ENCODE measurements at places on chromosomes 4 and X.

GRCh38 chr4:7529368-7530080, 94.8 kb upstream of the PSAPL1 start:
- no peak for DNase-seq

GRCh38 chr4:107349732-107350131, 313.6 kb upstream of the DKK2 start:
- DNase-seq = no peak

DNA sequence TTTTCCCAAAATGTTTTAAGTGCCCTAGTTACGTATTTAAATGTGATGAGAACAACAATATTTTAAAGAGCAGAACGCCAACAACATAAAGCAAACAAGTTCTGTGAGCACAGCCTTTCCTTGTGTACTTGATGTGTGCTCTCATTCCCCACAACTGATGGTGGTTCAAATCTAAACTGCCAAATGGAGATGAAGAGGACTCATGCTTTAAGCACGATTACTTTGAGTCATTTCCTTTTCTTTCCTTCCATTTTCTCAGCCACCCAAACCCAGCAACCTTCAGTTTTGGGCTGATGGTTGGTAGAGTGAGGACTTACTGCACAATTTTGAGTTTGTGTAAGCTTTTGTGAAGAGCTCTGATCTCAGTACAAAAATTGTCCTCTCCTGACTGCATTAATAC, 1.7 kb downstream of the NSD2 start:
- peak; percentile 86 for DNase-seq

DNA sequence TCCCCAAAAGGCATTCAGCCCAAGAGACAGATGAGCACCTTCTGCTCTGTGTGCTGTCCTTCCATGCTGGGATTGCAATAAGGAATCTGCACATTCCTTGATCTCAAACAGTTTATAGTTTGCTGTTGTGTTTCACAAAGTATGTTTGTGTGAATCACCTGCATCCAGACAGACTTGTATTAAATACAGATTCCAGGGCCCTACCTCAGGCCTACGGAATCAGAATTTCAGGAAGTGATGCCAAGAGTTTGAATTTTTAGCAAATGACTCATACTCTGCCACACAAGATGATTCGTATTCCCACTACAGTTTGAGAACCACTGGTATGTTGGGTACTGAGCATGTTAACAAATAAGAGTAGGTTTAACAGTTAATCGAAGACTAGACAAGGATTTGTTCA, 7.0 kb downstream of the VAMP7 start:
- DNase-seq = peak; percentile 80

- DNase-seq = peak; percentile 34
Observed at GRCh38 chr4:139684351-139684750, 18.7 kb downstream of the MGST2 start.

DNA sequence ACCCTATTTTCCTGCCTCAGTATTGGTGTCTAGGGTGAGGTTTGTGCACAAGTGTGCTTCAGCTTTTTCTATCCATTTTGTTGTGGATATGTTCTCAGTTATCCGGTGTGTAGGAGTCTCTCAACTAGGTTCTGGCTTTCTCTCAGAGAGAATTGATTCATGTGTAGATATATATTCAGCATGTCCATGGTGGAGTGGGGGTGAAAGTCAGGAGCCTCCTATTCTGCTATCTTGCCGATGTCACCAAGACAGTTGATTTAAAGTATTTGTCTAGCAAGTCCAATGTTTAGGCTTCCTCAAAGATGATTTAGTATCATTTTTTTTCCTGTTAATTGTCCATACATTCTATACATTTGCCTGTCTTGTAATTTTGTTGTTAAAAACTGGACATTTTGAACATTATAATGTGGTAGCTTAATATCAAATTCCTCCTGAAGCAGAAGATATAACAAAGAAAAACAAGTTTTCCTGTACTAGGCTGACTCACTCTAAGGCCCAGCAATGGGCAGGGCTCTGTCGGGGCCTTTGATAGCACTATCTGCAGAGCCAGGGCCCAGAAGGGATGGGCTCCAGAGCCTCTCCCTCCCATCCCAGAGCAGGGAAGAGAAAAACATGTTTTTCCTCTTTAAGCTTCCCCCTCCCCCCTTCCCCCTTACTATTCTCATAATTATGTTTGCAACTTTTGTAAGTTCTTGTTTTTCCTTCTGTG, 37.6 kb downstream of the GLUD2 start:
- no peak for DNase-seq

GRCh38 chr4:156481845-156482244, 489.8 kb downstream of the PDGFC start:
- no peak for DNase-seq

DNA sequence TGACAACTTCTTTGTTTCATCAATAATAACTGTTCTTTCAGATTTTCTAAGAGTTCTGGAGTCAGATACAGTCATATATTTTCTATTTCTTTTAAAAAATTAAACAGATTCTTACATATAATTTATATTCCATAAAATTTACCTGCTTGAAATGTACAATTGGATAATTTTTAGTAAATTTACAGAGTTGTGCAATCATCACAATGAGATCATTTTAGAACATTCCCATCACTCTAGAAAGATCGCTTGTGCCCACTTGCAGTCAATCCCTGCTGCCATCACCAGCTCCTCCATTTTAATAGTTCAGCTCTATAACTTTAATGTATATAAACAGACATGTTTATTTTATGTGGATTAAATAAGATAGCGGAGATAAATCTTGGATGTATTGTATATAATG, 29.6 kb upstream of the PRSS48 start:
- no peak for DNase-seq

GRCh38 chrX:153635788-153636668, 11.0 kb upstream of the DUSP9 start:
- peak; percentile 39 for DNase-seq

GRCh38 chr4:52995360-52996030, 133.4 kb downstream of the RASL11B start:
- peak; percentile 33 for DNase-seq

GRCh38 chr4:57668621-57669020, 558.4 kb upstream of the IGFBP7 start:
- DNase-seq = no peak

- DNase-seq = peak; percentile 19
Observed at GRCh38 chr4:146638786-146639505, at the start of gene POU4F2. Gene POU4F2, plus strand, starts transcription at chr4:146638893. Its CDS starts 248 bp downstream, at chr4:146639141.

DNA sequence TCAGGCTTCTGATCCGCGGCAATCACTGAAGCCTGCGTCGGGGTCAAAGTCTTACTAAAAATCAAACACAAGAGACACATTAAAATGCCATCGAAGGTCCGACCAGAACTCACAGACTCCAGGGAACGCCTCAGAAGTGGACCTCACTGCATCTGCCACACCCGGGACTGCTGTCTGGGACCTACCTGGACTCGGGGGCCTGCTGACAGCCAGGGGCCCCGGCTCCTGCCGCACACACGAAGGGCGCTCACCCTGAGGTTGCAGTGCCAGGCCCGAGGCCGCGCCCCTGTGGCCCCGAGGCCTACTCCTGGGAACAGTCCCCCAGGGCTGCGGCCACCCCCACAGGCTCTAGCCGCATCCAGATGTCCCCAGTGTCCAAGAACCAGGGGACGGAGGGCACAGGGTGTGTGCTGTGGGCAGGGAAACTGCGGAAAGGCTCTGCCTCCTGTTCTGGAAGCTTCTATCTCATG, 7.4 kb downstream of the CTBP1 start:
- DNase-seq = no peak

- no peak for DNase-seq
Observed at GRCh38 chr4:104210420-104210819, 284.3 kb downstream of the CXXC4 start.

- DNase-seq = peak; percentile 73
Observed at GRCh38 chr4:54384563-54384962, 155.5 kb downstream of the PDGFRA start.

GRCh38 chr4:1809754-1810502, 16.8 kb downstream of the FGFR3 start:
- peak; percentile 68 for DNase-seq

GRCh38 chr4:36056136-36056535, 188.2 kb downstream of the ARAP2 start:
- DNase-seq = no peak

GRCh38 chr4:93263166-93263565, 565.4 kb upstream of the ATOH1 start:
- no peak for DNase-seq

- DNase-seq = no peak
Observed at GRCh38 chr4:5922556-5922955, 29.7 kb upstream of the CRMP1 start.

GRCh38 chr4:77201857-77202256, 44.9 kb downstream of the CCNG2 start:
- no peak for DNase-seq

DNA sequence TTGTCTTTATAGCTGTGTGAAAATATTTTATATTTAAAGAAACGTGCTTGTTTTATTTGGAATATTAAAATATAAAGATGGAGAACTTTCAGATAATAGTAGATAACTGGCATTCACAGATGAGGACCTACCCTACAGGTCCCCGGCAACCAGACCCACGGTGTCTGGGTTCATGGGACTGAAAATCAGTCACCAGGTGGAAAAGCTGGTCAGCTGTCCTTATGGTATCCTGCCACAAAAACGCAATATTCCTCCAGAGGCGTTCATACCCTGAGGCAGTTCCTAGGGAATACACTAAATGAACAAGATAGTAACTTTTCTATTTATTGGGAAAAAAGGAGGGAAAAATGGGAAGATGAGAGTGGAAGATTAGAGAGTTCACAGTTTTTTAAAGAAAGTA, 1.2 kb downstream of the TLR6 start:
- DNase-seq = no peak

- DNase-seq = peak; percentile 45
Observed at GRCh38 chr4:74362347-74362746, 2.6 kb upstream of the EREG start.

DNA sequence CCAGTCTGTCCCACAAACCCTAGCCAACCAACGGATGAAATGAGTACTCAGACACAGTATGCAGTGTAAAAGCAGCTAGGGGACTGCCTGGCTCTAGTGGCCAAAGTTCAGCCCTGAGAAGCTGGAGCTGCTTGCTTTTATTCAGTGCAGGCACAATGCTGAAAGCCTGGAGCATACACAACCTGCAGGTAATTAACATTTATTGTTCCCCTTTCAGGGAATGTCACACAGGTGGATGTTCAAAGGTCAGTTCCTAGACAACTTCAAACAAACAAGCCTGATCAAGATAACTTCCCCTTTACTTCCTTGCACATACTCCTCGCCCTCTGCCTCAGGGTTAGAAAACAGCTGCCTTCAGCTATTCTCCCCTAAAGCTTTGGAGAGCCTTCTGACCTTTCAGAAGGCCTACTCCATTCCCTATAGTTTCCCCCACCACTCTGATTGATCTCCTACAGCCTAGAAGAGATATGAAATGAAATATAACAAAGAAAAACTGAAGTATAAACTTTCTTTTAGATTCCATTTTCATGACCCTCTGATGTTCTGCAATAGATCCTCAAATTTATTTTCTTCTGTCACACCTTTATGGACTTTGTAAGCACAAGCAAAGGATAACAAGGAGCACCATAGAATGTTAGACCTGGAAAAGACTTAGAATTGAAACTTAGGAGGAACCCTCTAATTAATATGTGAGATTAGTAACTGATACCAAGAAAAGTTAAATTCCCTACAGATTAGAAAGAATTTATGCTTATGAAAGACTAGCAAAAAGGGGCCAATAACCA, 6.8 kb upstream of the DCAF8L1 start:
- DNase-seq = no peak

- no peak for DNase-seq
Observed at GRCh38 chr4:17912011-17912410, 101.2 kb downstream of the NCAPG start.

GRCh38 chrX:24355095-24355494, 5.3 kb upstream of the SUPT20HL1 start:
- DNase-seq = peak; percentile 41

DNA sequence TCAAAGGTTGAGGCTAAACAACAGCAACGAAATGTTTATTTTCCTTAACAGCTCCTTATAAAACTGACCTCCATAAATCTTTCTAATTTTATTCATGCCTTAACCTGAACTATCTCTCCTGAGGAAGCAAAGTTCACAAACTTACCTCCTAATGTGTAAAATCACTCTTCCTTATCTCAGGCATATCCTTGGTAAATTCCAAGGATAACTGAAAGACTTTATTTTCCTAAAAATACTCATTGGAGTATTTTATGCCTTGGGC, 197.4 kb downstream of the NWD2 start:
- no peak for DNase-seq

DNA sequence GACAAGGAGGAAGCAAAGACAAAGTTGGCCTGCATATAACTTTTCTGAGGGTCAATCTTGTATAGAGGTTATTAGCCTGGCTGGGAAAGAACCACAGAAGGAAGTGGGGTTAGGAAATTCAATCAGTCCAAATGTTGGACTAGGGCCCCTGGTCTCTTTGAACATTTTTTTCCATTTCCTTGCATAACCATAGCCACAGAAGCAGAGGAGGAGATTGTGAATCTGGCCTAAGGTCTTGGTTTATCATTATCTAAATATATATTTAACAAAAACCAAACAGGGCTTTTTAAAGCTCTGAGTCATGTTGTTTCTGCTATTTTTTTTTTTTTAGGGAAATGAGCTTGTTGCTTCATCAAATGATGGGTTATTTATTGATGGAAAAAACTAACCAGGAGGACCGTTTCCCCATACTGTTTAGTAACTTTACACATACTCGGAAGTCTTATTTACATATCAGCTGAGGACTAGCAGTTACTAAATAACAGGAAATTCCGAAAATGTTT, 97.7 kb upstream of the ACSL4 start:
- DNase-seq = peak; percentile 58

DNA sequence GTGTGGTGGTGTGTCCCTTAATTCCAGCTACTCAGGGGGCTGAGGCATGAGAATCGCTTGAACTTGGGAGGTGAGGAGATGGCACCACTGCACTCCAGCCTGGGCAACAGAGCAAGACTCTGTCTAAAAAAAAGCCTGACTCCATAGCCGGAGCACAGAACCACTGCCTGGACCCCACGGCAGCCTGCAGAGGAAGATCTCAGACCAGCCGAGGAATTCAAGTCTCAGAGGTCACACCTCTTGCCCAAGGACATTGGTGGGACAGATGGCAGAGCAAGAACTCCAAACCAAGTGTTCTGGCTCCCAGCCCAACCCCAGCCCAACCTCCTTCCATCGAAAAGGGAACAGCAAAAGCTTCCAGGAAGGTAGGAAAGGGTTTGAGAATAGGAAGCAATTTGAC, 70.8 kb downstream of the SMIM20 start:
- no peak for DNase-seq

GRCh38 chr4:10054571-10055041, 33.3 kb upstream of the SLC2A9 start:
- DNase-seq = no peak

DNA sequence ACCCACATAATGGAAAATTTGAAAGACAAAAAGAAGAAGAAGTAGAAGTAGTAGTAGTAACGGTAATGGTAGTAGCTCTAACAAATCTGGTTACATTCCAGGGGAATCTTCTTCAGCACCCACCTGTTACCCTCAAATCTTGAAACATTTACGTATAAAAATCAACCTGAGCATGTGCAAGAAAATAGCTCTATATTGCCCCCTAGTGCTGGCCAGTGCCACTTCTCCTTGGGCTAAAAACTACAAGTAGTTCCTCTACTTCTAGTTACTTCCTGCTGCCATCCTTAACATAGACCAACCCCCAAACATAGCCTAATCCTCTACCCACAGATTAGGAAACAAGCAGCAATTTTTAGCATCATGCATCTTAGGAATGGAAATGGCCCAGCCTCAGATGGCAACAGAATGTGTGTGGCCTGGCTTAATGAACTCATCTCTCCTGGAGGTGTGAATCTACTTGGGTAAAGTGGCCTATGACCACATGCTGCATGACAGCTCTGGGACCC, 3.1 kb downstream of the PDGFC start:
- peak; percentile 84 for DNase-seq

- DNase-seq = no peak
Observed at GRCh38 chrX:112611776-112612175, 68.0 kb downstream of the LHFPL1 start.

Measured in EH (cell line).